Adipose tissue (tissue), 3 donors: ENCODE measurements at places on chromosomes 5 and 9. TPM values are rescaled to one million over a fixed set of nuclear protein-coding genes. Genes with fewer than 3 reads are reported as not detected.

The TTC39B gene
- 1.4 TPM for polyA plus RNA-seq

The SIL1 gene
- polyA plus RNA-seq, result 31.5 TPM

The TMEM174 gene
- polyA plus RNA-seq, result not detected

The PTGDS gene
- polyA plus RNA-seq, result 22.4 TPM

The CCNI2 gene
- polyA plus RNA-seq, result 1.2 TPM

The PCDHA4 gene
- polyA plus RNA-seq, result 0.04 TPM

The HAND1 gene
- polyA plus RNA-seq, result not detected

The C5orf58 gene
- polyA plus RNA-seq, result not detected

The GRXCR2 gene
- polyA plus RNA-seq, result not detected

The PAX5 gene
- polyA plus RNA-seq, result 0.28 TPM

The UBE2R2 gene
- 23.3 TPM for polyA plus RNA-seq

The SPAAR gene
- 16.9 TPM for polyA plus RNA-seq

The PCDHGB4 gene
- polyA plus RNA-seq, result 1.2 TPM

The OR1N2 gene
- not detected for polyA plus RNA-seq

The USP20 gene
- polyA plus RNA-seq, result 15.9 TPM

The TEX48 gene
- polyA plus RNA-seq, result not detected

The PRRX2 gene
- polyA plus RNA-seq, result 13.4 TPM

The C9orf50 gene
- polyA plus RNA-seq, result not detected

The ANGPTL2 gene
- 96.1 TPM for polyA plus RNA-seq

The SLC22A4 gene
- 0.23 TPM for polyA plus RNA-seq

The RASGRF2 gene
- polyA plus RNA-seq, result 12.6 TPM

The FOXD4L6 gene
- not detected for polyA plus RNA-seq

The CEL gene
- 1.5 TPM for polyA plus RNA-seq

The ADRA1B gene
- polyA plus RNA-seq, result 2.8 TPM

The TXNDC8 gene
- polyA plus RNA-seq, result not detected

The PCDHB8 gene
- not detected for polyA plus RNA-seq

The CENPK gene
- polyA plus RNA-seq, result 0.56 TPM

The PHF24 gene
- 0.03 TPM for polyA plus RNA-seq

The GTF2H2C gene
- polyA plus RNA-seq, result 11.2 TPM
